Cardiac septum (tissue), 1 donor: ENCODE measurements at places on chromosomes 11 and 22.

DNA sequence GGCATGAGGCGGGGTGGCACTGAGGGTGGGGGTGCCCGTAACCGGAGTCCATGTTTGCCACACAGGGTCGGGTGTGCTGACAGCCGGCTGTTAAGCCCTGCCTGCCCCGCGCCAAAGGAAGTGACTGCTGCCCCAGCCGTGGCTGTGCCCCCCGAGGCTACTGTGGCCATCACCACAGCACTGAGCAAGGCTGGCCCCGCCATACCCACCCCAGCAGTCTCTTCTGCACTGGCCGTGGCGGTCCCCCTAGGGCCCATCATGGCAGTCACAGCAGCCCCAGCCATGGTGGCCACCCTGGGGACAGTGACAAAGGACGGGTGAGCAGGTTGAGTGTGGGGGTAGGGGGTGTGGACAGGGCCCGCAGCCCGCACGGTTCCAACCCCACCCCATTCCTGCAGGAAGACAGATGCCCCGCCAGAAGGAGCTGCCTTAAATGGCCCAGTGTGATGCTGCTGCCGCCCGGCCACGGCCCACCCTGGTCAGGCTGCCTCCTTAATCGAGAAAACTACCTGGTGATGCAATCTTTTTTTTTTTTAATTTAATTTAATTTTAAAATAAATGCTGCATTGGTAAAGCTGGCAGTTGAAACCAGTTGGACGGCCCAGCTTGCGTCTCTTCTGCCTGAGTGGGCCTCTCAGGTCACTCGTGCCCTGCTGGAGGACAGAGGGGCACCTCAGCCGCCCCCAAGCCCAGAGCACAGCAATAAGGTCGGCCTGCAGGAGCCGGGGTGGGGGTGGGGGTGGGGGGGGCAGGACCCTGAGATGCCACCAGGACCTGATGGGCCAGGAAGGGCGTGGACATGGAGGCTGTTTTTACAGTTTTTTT, 30.8 kb downstream of the SBF1 start:
- DNase-seq = no peak

GRCh38 chr22:32339190-32340012, 18.3 kb upstream of the RFPL3 start:
- no peak for DNase-seq

- DNase-seq = no peak
These were observed 3.1 kb downstream of the HBE1 start for GRCh38 chr11:5266609-5267008.

- DNase-seq = peak; percentile 88
These were observed 117.3 kb upstream of the TEAD1 start for GRCh38 chr11:12556788-12557384.

GRCh38 chr22:49418943-49419342, 408.7 kb downstream of the BRD1 start:
- DNase-seq = peak; percentile 36
